Smooth muscle cell of bladder (primary cell): ENCODE measurements at places on chromosomes 7 and 10. TPM values are rescaled to one million over a fixed set of nuclear protein-coding genes. Genes with fewer than 3 reads are reported as not detected.

CALN1 gene
- total RNA-seq = not detected in 2 replicates

PDE1C gene
- total RNA-seq = 0.92 and 2.7 TPM in 2 replicates

TUBB8 gene
- under 0.01 TPM in 1 of 2 replicates, not detected in the other for total RNA-seq

PNLIP gene
- not detected in 2 replicates for total RNA-seq

TMEM184A gene
- total RNA-seq = 0.09 and 0.14 TPM in 2 replicates

SPDYE6 gene
- not detected in 2 replicates for total RNA-seq

PROSER2 gene
- total RNA-seq = 1.0 and 1.1 TPM in 2 replicates

CHST3 gene
- total RNA-seq = 15.9 and 24.7 TPM in 2 replicates

DTX2 gene
- total RNA-seq = 2.3 and 2.6 TPM in 2 replicates

ENTPD1 gene
- total RNA-seq = 0.74 and 4.0 TPM in 2 replicates

GIMAP8 gene
- total RNA-seq = 0.09 TPM in 1 of 2 replicates, not detected in the other

GTPBP4 gene
- 34.0 and 46.1 TPM in 2 replicates for total RNA-seq

PSMA2 gene
- total RNA-seq = 44.6 and 54.5 TPM in 2 replicates

PALD1 gene
- under 0.01 and 0.37 TPM in 2 replicates for total RNA-seq
